ENCODE measurements at places on chromosomes 2 and 18.

- no peak for DNase-seq
Measured at GRCh38 chr2:51212374-51212773, 180.4 kb upstream of the NRXN1 start.

DNA sequence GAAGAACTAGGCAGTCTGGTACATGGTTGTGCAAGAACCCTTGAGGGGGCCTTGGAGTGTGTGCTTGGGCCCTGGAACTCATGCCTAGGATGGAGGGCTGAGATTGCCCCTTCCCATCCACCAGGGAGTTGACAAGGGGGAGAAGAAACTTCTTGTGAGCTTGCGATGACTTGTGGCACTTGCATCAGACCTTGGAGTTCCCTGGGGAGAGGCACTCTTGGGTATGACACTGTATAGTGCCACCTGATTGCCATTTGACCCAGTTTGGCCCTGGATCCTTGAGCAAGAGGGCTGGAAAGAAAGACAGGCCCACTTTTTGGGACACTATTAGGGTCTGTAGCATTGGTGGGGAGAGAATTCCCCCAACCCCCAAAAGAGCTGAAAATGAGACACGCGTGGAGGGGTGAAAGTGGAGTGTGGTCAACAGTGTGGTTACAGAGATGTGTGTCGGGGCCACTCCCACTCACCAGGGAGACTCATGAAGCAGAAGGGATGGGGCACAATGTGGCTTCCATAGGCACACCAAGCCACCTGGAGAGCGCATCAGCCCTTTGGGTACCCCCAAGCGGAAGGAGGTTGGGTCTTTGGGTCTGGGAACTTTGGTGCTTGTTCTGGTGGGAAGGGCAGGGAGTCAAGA, 101.3 kb downstream of the MSH2 start:
- no peak for DNase-seq

GRCh38 chr18:44602845-44603244, 77.8 kb upstream of the SETBP1 start:
- no peak for DNase-seq

GRCh38 chr2:38959938-38960608, 70.4 kb downstream of the ARHGEF33 start:
- peak; percentile 58 for DNase-seq

GRCh38 chr2:173394091-173394974, 39.7 kb downstream of the CDCA7 start:
- DNase-seq = no peak

DNA sequence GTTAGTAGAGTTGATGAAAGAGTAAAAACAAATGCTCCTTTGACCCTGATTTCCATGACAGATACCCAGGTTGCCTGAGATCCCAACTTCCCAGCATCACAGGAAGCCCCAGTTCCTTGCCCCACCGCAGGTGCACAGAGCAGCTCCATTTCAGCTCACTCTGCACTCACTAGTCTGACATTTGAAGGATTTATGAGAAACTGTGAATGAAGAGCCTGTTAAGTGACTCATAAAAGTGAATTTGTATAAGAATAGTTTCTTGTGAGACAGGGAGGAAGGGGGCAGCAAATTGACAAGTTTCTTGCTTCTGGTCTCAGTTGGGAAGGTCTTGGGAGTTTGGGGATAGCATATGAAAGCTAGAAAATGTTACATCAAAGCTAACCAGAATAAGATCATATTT, 248.7 kb upstream of the ATP5MC3 start:
- no peak for DNase-seq

DNA sequence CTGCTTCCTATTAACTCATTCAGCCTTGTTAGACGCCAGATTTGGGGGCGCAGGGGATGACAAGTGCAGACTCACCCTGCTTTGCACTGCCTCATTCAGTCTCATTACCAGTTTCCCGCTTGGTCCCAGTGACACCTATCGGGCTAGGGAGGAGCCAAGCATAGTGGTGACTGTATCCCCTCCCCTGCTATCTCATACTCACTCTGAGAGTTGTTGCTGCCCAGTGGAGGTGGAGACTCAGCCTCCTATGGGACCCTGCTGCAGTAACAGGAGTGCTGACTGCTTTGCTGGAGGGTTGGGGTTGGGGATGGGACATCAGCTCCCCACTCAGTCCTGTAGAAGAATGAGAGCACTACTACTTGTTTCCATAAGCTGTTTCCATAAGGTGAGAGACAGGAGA, 21.3 kb upstream of the PIK3C3 start:
- DNase-seq = no peak

GRCh38 chr2:137928547-137929518, 35.4 kb upstream of the HNMT start:
- DNase-seq = no peak

- peak; percentile 21 for DNase-seq
Measured at GRCh38 chr2:104849618-104850141, 4.2 kb upstream of the POU3F3 start.

DNA sequence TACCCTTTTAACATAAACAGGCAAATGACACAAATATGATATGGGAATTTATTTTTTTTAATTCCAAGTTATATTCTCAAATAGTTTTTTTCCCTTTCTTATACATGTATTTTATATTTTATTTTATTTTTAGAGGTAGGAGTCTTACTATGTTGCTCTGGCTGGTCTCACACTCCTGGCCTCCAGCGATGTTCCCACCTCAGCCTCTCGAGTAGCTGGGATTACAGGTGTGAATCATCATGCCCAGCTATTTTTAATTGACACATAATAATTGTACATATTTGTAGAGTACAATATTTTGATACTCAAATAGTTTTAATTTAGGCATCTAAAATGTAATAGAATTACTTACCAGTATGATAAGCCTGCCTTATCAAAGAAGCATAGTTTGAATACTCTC, 12.2 kb downstream of the BAZ2B start:
- DNase-seq = no peak

DNA sequence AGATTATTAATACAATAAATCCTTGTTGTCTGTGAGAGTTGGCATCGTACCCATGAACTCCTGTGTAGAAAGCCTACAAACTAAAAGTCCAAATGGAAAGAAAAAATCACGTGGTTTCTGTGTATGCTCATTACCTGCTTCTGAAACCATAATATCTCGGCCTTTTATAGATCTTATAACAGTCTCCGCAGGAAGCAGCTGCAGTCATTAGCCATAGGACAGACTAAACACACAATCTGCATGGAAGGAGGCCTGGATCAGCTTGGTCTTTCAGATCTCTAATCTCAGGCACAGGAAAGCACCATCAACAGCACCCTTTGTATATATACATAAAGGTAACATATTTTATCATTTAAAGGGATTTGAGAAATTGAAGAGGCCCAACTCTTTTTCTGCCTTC, 508.9 kb upstream of the TCF4 start:
- DNase-seq = no peak

GRCh38 chr2:159971365-159972152, 90.9 kb downstream of the PLA2R1 start:
- no peak for DNase-seq

- no peak for DNase-seq
Measured at GRCh38 chr2:223092667-223093066, 40.7 kb downstream of the KCNE4 start.

- DNase-seq = no peak
Measured at GRCh38 chr18:69840445-69840844, 107.2 kb downstream of the CD226 start.

GRCh38 chr2:45497355-45497754, 113.7 kb downstream of the SRBD1 start:
- DNase-seq = no peak

DNA sequence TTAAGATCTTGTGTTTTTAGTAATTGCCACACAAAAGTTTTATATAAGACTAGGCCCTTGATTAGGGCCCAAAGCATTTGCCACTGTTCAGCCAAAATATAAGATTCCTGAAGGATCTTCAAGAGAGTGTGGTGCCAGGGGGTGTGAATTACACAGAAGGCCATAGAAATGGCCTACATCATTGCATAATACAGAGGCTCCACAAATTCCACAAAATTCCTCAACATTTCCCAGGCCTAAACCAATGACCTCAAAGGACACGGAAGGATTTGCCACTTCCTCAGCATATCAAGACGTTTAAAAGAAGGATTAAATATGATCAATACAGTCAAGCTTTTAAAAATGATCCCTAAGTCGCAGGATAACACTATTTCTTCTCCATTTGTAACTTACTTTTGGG, 24.1 kb downstream of the COL6A3 start:
- no peak for DNase-seq

DNA sequence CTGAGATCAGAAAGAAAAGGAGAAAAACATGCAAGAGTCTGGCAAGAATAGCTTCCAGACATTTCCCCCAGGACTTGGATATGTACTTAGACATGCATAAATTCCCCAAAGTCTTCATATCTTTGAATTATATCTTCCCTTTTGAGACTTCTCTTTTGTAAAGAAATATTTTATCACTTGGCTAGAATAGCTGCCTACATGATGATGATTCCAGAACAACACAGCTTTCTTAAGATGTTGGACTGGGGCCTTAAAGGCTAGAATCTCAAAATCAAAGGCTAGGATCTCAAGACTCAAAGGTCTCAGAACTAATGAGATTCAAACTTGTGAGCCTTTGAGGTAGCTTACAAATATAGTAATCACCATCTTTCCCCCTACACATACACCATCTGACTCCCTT, 842.3 kb downstream of the BCL11A start:
- DNase-seq = no peak
